ENCODE measurements at places on chromosomes 11 and 22. TPM values are rescaled to one million over a fixed set of nuclear protein-coding genes. Genes with fewer than 3 reads are reported as not detected.
A peak's percentile ranks its signal among the peaks of the same experiment; 100 is the strongest.

DNA sequence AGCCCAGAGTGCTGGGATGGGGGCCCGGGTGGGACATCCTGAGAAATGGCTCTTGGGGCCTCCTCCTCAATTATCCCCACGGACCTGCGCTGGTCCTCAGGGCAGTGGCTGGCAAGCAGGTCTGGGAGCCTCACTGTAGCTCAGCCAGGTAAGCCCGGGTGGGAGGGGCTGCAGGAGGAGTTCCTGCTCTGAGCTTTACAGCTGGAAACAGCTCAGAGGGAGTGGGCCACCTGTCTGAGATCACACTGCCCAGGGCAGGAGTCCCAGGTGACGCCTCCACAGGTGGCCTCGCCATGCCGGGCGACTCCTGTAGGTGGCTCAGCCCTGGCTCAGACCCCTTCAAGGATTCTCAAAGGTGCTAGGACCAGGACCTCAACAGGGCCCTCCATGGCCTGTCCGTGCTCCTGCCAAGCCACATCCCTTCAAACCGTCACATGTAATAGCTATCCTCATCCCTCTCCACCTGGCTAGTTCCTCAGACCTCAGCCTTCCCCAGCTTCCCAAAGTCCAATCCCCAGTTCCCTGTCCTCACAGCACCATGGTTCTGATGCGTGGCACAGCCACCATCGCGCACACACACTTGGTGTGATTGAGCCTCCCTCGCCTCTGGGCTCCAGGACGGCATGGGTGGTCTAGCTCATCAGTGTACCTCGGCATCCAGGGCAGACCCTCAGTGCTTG lies 3.6 kb upstream of the TSSK2 start:
- DNase-seq: no peak

Gene OR51B4
- not detected for total RNA-seq

DNA sequence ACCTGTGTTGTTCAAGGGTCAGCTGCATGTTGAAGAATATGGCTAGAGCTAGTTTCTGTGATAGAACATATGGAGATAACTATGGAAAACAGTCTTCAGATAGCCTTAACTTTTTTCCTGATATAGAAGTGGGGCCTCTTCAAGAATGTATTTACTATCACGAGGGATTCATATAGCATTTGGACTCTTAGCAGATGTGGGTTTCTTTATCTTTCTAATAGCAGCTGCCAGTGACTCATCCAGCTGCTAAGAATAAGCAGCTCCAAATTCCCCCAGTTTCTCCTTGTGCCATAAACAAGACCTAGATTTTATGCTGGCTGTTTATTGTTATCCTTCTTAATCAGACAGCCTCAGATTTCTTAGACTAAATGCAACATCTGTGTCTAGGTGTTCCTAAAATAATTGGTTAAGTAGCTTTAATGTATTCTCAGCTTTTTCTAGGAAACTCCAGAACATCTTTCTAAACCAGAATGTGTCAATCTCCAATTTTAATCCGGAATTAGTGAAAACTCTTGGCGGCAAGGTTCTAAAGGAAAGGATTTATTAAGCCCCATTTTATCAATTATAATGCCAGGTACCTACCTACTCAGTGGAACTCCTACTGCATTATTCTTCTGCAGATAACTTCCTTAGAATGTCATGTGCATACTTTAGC lies 119.8 kb downstream of the CSTPP1 start:
- DNase-seq: no peak

- no peak for DNase-seq
Observed at GRCh38 chr11:60835534-60835846, 6.4 kb upstream of the CCDC86 start.

GRCh38 chr11:35618497-35619115 lies 346 bp downstream of the FJX1 start:
- peak; percentile 54 for DNase-seq

DNA sequence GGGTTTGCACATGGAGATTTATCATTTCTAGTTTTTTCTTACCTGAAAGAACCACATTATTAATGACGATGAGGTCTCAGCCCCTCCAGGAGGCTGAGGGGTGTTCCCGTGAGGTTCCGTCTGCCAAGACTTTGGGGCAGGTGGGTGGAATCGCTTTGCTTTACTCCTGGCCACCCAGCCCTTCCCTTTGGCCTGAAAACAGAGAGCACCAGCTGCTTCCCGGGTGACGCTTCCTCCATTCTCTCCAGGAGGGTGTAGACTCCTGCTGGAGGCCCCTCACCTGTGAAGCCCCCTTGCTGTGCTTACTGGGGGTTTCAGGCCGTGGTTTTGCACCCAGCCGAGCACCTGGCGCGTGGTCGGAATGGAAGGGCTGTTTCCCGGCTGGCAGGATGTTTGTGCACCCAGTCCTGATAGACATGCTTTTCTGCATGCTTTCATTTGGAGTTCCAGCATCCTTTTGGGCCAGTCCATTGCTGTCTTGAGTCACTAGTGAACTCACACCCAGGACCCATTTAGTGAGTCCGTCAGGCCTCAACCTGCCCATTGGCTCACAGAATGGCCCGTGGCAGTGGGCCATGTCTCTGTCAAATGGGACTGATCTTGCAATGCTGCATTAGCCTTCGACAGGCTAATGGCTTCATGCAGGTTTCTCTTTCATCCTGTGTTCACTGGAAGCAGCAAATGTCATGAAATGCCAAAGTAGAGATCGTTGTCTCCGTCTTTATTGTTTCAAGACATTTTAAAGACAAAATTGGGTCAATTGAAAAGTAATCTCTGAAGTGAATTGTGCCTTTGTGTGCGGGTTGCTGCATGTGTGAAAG lies 360.8 kb downstream of the TBC1D22A start:
- no peak for DNase-seq

- no peak for DNase-seq
Observed at GRCh38 chr11:113675565-113675964, 30.5 kb downstream of the TMPRSS5 start.

DNA sequence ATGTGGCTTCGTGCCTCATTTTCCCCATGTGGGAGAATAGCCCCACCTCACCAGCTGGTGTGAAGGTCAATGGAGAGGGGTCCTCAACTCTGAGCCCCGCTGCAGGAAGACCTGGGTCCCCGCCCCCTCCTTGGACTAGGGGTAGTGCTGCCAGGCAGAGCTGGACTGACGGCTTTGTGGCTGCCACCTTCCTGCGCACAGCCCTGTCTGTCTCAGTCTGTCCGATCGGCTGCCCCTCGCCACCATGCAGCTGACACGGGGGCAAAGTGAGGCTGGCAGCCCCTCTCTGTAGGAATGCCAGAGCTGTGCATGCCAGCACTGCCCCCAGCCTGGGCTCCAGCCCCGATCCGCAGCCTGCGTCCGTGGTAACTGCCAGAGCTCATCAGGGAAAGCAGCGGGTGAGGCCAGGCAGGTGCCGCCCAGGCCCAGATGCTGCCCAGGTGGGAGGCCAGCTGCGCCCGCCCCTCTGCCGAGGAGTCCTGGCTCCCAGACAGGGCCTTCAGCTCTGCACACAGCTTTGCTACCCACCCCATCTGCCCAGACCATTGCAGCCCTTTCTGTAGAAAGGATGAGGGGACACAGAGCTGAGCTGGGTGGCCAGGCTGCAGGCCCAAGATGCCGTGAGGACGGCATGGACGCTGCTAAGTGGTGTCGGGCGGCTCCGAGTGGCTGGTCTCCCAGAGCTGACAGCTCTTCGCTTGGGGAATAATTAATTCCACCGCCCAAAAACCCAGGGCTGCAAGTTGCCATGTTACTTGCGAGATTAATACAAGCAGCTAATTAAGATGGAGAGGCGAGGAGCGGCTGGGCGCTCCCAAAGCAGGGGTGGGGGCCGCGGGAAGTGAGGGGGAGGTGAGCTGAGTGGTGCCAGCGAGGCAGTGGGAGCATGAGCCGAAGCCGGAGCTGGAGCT lies 19.5 kb upstream of the FLRT1 start:
- no peak for DNase-seq

DNA sequence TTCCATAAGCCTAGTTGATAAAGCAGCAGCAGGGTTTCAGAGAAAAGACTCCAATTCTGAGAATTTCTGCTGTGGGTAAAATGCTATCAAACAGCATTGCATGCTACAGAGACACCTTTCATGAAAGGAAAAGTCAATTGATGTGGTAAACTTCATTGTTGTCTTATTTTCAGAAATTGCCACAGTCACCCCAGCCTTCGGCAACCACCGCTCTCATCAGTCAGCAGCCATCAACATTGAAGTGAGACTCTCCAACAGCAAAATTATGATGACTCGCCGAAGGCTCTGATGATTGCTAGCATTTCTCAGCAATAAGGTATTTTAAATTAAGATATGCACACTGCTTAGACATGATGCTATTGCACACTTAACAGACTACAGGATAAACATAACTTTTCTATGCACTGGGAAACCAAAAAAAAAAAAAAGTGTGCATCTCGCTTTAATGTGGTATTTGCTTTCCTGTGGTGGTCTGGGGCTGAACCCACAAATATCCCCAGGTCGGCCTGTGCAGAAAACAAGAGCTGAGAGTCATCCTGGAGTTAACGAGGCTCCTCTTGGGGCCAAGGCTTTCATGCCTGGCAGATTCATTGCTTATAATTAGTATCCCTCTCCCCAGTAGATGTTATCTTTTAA lies 192.1 kb downstream of the CTTN start:
- DNase-seq: no peak

- no peak for DNase-seq
Observed at GRCh38 chr11:30585892-30586250, 282 bp downstream of the MPPED2 start.
